ENCODE measurements at places on chromosomes 4 and X. TPM values are rescaled to one million over a fixed set of nuclear protein-coding genes. Genes with fewer than 3 reads are reported as not detected.
A peak's percentile ranks its signal among the peaks of the same experiment; 100 is the strongest.

- H3K27ac ChIP-seq: no peak overlapping the region
- H3K36me3 ChIP-seq: no peaks in the 10 kb centered on the region
- no peaks in the 10 kb centered on the region for H3K4me1 ChIP-seq
- H3K4me3 ChIP-seq: no peak overlapping the region
- no peaks in the 10 kb centered on the region for H3K27me3 ChIP-seq
Measured at GRCh38 chr4:148790691-148791090, 348.5 kb upstream of the NR3C2 start.

Gene ARSD
- 4.4 TPM for total RNA-seq

- H3K4me1 ChIP-seq: peaks cover 7% of the 10 kb centered on the region
- H3K27me3 ChIP-seq: no peaks in the 10 kb centered on the region
- no peak overlapping the region for H3K27ac ChIP-seq
Measured at GRCh38 chr4:102799816-102800215, 27.5 kb downstream of the UBE2D3 start.

- H3K27ac ChIP-seq: no peak overlapping the region
- no peak for DNase-seq
- no peak overlapping the region for H3K4me3 ChIP-seq
Measured at GRCh38 chr4:150131581-150132228, 53.5 kb downstream of the DCLK2 start.

DNA sequence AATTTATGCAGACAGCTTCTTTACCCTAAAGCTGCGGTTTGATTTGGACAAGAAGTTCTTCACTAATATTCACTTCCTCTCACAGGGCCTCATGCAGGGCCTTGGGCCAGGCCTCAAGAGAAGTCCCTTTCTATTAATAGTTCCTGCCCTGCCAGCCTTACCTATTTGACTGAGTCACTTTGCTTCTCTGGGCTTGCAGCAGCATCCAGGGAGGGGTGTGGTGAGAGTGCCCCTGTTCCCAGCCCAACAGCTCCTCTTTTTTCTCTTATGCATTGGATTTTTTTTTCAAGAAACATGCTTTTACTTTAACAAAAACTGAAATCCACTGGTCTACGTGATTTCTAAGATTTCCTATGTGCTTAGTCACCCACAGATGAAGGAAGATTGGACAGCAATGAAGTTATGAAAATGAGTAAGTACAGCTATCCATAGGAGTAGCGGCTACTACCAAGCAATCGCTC, 26.7 kb downstream of the FAM156B start:
- no peak overlapping the region for H3K4me3 ChIP-seq
- no peaks in the 10 kb centered on the region for H3K36me3 ChIP-seq
- DNase-seq: no peak
- peaks cover 23% of the 10 kb centered on the region for H3K4me1 ChIP-seq
- H3K27me3 ChIP-seq: peaks cover 11% of the 10 kb centered on the region

- H3K36me3 ChIP-seq: peaks cover 3% of the 10 kb centered on the region
- no peak overlapping the region for H3K27ac ChIP-seq
Measured at GRCh38 chr4:5770051-5770450, 59.0 kb downstream of the EVC start.

- H3K27me3 ChIP-seq: no peaks in the 10 kb centered on the region
- H3K27ac ChIP-seq: no peak overlapping the region
- no peaks in the 10 kb centered on the region for H3K36me3 ChIP-seq
- no peaks in the 10 kb centered on the region for H3K4me1 ChIP-seq
- no peak for DNase-seq
Measured at GRCh38 chr4:10691651-10692050, 7.1 kb upstream of the CLNK start.

Gene LRRC66
- 0.30 TPM for total RNA-seq

Gene NEUROG2
- not detected for total RNA-seq

DNA sequence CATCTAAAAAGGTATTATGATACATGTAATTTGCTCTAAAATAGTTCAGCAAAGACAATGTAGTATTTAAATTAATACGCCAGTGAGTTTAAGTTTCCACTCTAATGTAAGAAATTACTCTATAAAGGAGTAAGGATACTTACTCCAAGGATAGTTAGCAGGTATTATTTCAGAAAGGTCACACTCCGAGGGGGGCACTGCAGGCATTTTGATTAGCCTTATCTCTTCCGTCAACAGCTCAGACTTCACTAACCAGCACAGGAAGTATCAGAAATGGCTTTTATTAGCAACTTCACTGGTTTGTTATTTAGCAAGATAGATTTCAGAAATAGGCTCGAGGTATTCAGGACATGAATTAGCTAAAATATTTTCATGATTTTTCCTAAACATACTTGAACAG, 127.0 kb downstream of the COX18 start:
- no peak for DNase-seq

Gene ADH1A
- total RNA-seq: not detected

DNA sequence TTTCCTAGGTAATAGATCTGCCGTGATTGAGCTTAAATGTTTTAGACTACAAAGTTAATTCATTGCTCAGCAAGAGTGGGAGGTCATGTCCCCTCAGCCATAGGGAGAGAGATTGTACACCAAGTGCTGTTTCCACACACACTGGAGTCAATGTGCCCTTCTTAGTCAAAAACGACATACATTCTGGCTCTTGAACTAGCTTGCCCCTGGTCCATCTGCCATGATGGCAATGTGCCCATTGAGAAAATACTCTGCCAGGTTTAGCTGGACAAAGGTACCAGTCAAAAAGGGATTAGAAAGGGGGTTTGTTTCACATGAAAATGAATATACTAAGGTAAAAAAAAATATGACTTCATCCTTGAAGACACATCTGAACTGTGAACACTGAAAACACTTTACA, 377.1 kb upstream of the ADGRL3 start:
- H3K4me1 ChIP-seq: no peaks in the 10 kb centered on the region
- no peak for DNase-seq

DNA sequence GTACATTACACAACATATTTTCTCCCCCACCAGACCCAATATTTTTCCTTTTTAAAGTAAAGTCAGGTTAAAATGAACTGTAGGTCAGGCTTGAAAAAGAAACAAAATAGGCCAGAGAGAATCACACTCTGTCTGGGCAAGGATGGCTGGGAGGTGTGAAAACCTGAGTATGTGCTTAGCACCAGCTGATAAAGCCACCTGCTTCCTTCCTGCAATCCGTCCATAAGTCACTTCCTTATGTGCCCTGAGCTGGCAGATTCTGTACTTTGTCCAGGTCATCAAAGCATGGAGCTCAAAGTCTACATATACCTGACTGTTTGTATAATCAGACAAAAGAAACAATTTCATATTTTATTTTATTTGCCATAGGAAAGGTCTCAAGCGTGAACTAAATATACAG, 37.7 kb downstream of the ANTXR2 start:
- H3K27me3 ChIP-seq: no peaks in the 10 kb centered on the region
- H3K4me1 ChIP-seq: peaks cover 66% of the 10 kb centered on the region
- H3K36me3 ChIP-seq: peaks cover 68% of the 10 kb centered on the region
- peak overlapping the region; percentile 72 for H3K27ac ChIP-seq
- no peak overlapping the region for H3K4me3 ChIP-seq

DNA sequence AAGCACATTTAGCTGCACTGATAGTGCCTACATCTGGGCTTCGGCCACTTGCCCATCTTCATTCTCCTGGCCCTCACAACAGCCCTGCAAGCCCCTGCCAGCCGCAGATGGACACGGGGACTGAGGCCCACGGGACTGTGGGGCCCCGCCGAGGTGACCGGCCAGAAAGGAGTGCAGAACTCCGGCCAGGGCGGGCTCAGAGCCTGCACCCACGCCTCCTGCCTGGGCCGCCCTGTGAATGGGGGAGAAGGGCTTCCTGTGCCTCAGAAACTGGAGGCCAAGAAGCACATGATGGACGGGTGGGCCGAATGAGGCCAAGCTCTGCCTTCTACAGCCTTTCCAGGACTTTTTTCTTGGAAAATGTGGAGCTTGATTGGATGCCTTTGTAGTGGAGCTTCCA, 35.7 kb upstream of the HGFAC start:
- H3K27ac ChIP-seq: no peak overlapping the region
- no peak overlapping the region for H3K4me3 ChIP-seq
- no peaks in the 10 kb centered on the region for H3K36me3 ChIP-seq
- no peak for DNase-seq
- H3K4me1 ChIP-seq: no peaks in the 10 kb centered on the region

Gene SMAD1
- 2.1 TPM for total RNA-seq

DNA sequence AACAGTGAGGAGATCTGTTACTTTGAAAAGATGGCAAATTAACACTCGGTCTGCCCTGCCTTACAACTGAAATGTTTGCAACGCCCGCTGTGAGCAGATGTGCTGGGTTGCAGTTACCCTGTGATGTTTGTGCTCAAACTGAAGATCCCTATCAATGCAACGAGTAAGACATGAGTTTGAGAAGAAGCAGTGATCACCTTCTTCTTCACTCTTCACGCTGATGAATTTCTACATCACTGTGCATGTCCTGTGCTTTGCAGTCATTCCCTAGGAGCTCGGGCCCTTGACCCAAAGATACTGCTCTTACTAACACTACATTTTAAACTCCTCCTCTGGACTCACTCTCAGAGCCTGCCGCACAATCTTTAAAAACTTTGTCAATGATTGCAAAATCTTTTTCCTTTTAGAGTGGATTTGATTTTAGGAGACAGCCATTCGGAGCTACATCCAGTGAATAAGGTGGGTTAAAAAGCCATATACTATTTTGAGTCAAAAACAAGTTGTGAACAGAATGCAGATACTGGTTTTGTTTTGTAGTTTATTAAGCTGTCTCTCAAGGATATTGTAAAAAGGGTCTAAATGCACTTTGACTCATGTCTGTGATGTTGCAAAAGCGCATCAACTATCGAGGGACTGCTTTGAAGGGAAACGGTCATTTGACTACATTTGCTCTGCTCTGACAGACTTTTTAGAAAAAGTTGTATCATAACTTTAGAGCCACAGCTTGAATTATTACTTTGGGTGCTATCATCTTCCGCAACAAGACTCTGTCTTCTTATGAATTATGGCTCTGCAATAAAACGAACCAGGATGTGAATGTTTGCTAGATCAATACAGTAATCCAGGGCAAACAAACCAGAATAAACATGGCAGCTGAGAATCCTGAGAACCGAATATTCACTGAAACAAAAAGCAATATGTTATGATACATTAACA, 5.7 kb upstream of the RHOH start:
- DNase-seq: no peak
- peak overlapping the region; percentile 97 for H3K4me3 ChIP-seq
- H3K36me3 ChIP-seq: no peaks in the 10 kb centered on the region
- peak overlapping the region; percentile 99 for H3K27ac ChIP-seq
- no peaks in the 10 kb centered on the region for H3K27me3 ChIP-seq

GRCh38 chr4:167028976-167029375, 205.3 kb downstream of the SPOCK3 start:
- H3K4me3 ChIP-seq: no peak overlapping the region
- H3K4me1 ChIP-seq: no peaks in the 10 kb centered on the region
- H3K27me3 ChIP-seq: no peaks in the 10 kb centered on the region
- no peaks in the 10 kb centered on the region for H3K36me3 ChIP-seq

Gene TACR3
- not detected for total RNA-seq

GRCh38 chrX:29478336-29479069, 736.9 kb upstream of the MAGEB2 start:
- no peak for DNase-seq
- no peaks in the 10 kb centered on the region for H3K36me3 ChIP-seq
- H3K27ac ChIP-seq: no peak overlapping the region

GRCh38 chrX:384861-385260, 1.8 kb downstream of the PPP2R3B start:
- no peak overlapping the region for H3K27ac ChIP-seq
- H3K27me3 ChIP-seq: no peaks in the 10 kb centered on the region
- peaks cover 13% of the 10 kb centered on the region for H3K4me1 ChIP-seq

- H3K4me3 ChIP-seq: no peak overlapping the region
- H3K36me3 ChIP-seq: peaks cover 6% of the 10 kb centered on the region
- no peak for DNase-seq
Measured at GRCh38 chrX:150459196-150459595, 96.1 kb downstream of the MAMLD1 start.

- DNase-seq: no peak
- no peaks in the 10 kb centered on the region for H3K4me1 ChIP-seq
- H3K4me3 ChIP-seq: no peak overlapping the region
- no peaks in the 10 kb centered on the region for H3K27me3 ChIP-seq
- H3K36me3 ChIP-seq: no peaks in the 10 kb centered on the region
- H3K27ac ChIP-seq: no peak overlapping the region
Measured at GRCh38 chrX:20971250-20971649, 403.0 kb upstream of the CNKSR2 start.

DNA sequence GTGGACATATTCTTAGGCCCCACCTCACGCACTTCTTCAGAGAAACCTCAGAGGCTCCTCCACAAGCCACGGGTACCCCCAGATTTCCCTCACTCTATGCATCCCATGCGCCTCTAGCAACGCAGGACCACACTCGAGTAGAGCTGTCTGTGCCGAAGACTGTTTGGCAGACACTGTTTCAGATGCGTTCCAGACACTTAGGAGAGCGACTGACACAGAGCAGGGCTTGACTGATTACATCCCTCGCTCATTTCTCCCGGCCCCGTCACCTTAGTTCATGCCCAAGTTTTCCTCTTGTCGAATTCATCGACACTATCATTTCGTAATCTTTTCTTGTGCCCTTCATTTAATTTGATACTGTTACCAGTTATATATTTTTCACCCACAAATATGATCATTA, 15.0 kb downstream of the SORBS2 start:
- H3K27ac ChIP-seq: no peak overlapping the region
- DNase-seq: no peak
- no peaks in the 10 kb centered on the region for H3K4me1 ChIP-seq
- no peaks in the 10 kb centered on the region for H3K27me3 ChIP-seq
- no peak overlapping the region for H3K4me3 ChIP-seq

Gene ARHGEF38
- not detected for total RNA-seq

Gene VEGFC
- not detected for total RNA-seq

- peaks cover 6% of the 10 kb centered on the region for H3K27me3 ChIP-seq
- H3K4me1 ChIP-seq: no peaks in the 10 kb centered on the region
- no peaks in the 10 kb centered on the region for H3K36me3 ChIP-seq
- H3K27ac ChIP-seq: no peak overlapping the region
- H3K4me3 ChIP-seq: no peak overlapping the region
- no peak for DNase-seq
Measured at GRCh38 chr4:153834901-153835300, 46.0 kb upstream of the SFRP2 start.

Gene TMPRSS11E
- total RNA-seq: not detected

DNA sequence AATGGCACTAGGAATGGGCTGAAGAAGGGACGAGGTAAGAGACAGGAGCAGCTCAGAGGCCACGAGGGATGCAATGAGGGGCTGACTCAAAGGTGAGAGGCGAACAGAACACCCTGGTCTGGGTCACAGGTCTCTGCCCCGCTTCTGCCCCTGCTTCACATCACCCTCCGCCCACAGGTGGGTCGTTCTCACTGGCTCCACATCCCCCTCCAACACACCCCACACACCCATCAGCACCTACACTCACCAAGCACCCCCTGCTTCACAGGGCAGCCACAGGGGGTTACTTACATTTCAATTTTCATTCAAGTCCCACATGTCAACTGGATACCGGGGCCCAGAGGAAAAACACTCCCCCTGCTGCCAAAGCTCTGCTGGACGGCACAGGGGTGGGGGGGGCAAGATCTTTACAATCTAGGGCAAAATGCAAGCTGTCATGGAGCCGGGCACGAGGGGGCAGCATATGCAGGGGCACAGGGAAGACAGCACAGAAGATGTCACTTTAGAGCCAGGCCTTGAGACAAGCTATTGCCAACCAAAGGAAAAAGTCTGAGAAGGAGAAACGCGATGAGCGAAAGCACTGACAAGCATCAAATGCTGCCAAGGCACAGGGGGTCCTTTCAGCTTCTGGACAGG, 94.0 kb downstream of the AFAP1 start:
- DNase-seq: no peak
- no peak overlapping the region for H3K4me3 ChIP-seq
- H3K36me3 ChIP-seq: peaks cover 7% of the 10 kb centered on the region

Gene SATL1
- total RNA-seq: not detected
